ENCODE measurements at places on chromosomes 16 and 17. TPM values are rescaled to one million over a fixed set of nuclear protein-coding genes. Genes with fewer than 3 reads are reported as not detected.

The LRRC46 gene
- total RNA-seq: 0.32 TPM

The GNAO1 gene
- total RNA-seq: 6.1 TPM

The TBC1D3 gene
- total RNA-seq: not detected

The DUSP3 gene
- 19.1 TPM for total RNA-seq

The SMIM22 gene
- not detected for total RNA-seq

The PLCD3 gene
- 25.8 TPM for total RNA-seq

The CSNK2A2 gene
- 25.8 TPM for total RNA-seq

The VPS35 gene
- 44.1 TPM for total RNA-seq

The LRRC37A3 gene
- 2.6 TPM for total RNA-seq

The KIF2B gene
- not detected for total RNA-seq

The MPHOSPH6 gene
- total RNA-seq: 29.9 TPM

The ENPP7 gene
- not detected for total RNA-seq

The TEKT3 gene
- 2.8 TPM for total RNA-seq

The PRSS33 gene
- 14.9 TPM for total RNA-seq

The RPGRIP1L gene
- 6.6 TPM for total RNA-seq

The OR1G1 gene
- total RNA-seq: not detected

All from A375 (cell line).